Skin of body (tissue), 3 donors: ENCODE measurements at places on chromosomes 16 and 17. TPM values are rescaled to one million over a fixed set of nuclear protein-coding genes. Genes with fewer than 3 reads are reported as not detected.

Gene FBXW10B
- total RNA-seq, result 3.6 TPM

Gene SPATA22
- total RNA-seq, result 0.39 TPM

Gene KIF1C
- total RNA-seq, result 29.1 TPM

DNA sequence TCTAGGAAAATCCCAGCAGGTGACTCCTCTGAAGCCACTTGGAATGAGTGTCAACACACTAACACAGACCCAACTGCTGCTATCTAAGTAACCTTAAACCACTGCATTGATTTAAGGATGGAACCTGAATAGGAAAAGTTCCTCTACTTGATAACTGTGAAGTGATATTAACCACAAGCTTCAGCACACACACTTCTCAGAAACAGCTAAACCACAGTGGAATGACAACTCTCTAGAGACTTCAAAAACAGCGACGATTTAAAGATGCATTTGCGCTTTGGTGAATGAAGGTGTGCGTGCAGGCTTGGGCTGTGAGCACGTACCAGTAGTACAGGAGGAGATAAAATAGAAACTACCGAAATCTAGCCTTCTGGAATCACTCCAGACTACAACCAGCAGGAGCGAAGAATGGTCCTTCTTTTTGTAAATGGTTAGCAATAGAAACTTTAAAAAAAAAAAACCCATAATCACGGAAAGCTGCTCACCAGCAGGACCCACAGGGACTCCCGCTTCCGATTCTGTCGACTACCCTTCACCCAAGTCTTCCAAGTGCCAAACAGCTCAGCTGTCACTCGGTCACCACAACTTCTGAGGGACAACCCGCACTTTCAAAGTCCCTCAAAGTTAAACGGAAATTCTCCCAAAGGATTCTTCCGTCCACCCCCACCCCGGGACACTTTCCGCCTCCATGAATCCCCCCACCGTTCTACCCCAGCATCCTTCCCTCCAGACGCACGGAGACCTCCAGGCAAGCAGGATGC lies 137.7 kb upstream of the CORO6 start:
- DNase-seq, result peak; percentile 1

DNA sequence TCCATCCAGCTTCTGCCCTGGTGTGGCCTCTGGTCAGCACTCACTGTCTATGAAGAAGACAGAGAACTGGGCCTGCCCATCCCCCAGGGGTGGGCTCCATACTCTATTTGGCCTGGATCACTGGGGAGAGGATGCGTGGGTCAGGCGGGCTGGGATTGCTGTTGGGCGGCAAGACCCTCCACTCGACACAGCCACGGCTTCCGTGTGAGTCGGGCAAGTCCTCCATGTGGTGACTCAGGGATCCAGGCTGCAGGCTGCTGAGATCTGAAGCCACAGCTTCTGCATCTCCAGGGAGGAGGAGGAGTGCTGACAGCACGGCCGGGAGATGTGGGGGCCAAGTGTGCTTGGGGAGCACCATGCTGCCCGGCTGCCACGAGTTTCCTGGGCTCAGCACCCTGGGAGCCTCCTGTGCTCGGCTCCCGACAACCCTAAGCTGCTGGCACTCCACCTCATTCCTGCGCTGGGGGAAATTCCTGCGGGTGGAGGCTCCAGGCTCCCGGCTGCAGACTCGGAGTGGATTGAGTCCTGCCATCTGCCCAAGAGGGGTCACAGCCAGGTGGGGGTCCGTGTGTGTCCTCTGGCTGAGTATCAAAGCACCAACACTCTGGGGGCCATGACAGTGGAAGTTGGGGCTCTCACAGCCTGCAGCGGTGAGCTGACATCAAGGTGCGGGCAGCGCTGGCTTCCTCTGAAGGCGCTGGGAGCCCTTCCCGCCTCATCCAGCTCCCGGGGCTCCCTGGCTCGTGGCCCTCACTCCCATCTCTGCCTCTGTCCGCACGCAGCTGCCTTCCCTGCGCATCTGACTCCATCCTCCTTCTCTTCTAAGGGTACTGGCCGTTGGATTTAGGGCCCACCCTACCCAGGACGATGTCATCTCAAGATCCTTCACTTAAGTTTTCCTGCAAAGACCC lies 24.4 kb upstream of the CBFA2T3 start:
- DNase-seq, result no peak

Gene NOG
- total RNA-seq, result 3.6 TPM

Gene MYH3
- 1,094 TPM for total RNA-seq

DNA sequence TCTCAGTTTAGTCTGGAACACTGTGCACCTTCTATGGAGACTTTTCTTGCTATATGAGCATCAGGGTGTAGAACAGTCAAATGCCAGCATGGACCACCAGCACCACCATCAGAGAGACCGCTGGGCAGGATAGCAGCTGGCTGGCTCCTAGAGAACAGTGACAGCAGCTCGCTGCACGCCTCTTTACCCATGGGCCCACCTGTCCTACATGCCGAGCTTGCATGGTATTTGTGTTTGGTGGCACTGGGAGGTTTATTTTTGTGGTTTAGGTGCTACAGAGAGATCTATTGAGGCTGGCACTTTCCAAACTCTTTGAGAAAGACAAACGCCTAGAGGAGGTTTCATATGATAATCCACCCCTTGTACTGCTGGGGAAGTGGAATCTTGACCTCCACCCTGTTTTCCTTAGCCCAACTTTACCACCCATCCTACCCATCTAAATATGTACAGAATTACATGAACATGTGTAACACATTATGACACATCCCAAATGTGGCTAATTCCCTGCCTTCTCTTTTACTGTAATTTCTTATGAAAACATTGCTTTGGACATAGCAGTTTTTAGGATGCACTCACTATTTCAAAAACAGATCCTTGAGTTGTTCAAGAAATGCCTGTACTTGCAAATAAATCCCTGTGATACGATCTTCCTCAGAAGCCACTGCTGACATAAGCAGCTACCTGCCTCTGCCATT lies 46.3 kb downstream of the COG7 start:
- no peak for DNase-seq

Gene CLUH
- total RNA-seq, result 51.0 TPM

Gene CCDC57
- total RNA-seq, result 22.6 TPM

DNA sequence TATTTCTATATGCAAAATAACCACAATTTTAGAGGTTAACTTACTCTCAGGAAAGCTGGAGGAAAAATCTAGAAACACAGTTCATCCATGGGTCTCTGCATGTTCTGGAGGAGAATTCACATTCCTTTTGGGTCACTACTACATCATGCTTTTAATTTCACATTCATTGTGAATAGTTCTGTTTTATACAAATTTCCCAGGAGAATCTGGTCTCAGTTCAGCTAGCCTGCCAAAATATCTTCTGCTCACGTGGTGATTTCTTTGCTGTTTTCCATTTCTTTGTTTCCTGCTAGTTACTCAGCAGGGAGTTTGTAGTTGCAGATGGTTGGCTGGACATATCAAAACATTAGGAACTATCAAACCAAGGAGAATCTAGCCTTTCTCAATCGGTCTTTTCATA lies at the start of gene ABCA9:
ABCA9 (minus strand) TSS at position 106 of the 400 bp plus-strand sequence. CDS start 9,801 bp downstream, outside the sequence.
- peak; percentile 98 for DNase-seq

Gene SLFN13
- total RNA-seq, result 3.6 TPM

GRCh38 chr16:87956365-87957231 lies 5.4 kb downstream of the BANP start:
- peak; percentile 66 for DNase-seq

DNA sequence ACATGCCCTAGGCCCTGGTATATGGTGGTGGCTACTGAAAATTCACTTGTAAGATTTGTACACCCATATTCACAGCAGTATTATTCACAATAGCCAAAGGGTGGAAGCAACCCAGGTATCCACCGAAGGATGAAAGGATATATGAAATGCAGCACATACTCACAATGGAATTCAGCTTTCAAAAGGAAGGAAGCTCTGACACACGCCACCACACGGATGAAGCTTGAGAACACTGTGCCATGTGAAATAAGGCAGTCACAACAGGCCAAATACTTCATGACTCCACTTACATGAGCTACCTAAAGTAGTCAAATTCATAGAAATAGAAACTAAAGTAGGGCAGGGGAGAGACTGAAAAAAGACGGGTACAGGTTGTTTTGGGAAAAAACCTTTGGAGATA lies 2.9 kb downstream of the XPO6 start:
- no peak for DNase-seq

Gene NEUROD2
- not detected for total RNA-seq

DNA sequence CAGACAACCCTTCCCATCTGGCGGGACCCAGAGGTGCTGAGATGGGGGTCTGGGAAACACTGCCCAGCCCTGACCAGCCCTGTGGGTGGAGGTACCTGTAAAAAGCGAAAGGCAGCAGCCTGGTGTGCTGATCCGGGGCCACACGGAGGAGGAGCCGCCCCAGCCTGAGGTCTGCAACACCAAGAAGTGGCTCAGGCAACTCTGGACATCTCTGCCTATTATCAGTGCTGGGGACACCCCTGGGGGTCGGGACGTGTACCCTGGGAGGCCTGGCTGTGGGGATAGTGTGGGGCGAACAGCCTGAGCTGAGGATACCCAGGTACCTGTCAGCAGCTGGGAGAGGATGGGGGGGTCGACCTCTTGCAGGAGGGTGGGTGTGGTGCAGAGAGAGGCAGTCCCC lies 18.0 kb downstream of the ZNF276 start:
- DNase-seq, result no peak

DNA sequence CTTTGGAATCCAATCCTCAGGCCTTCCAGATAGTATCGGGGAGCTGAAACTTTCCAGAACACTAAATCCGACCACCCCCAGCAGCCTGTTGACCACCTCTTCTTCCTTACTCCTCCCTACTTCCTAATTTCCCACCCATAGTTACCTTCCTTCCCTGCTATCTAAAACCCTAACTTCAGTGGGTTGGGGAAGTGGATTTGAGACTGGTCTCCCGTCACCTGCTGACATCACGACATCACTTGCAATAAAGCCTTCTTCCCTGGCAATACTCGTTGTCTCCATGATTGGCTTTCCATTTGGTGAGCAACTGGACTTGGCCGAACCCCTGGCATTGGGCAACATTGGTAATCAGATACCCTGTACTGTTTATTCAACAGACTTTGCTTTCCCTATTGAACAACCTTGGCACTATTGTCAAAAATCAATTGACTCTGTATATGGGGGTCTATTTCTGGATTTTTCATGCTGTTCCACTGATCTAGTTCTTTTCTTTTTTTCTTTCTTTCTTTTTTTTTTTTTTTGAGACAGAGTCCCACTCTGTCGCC lies 11.8 kb upstream of the FOXK2 start:
- no peak for DNase-seq

- DNase-seq, result no peak
Measured at GRCh38 chr16:58948244-58948643, 214.1 kb upstream of the GOT2 start.

DNA sequence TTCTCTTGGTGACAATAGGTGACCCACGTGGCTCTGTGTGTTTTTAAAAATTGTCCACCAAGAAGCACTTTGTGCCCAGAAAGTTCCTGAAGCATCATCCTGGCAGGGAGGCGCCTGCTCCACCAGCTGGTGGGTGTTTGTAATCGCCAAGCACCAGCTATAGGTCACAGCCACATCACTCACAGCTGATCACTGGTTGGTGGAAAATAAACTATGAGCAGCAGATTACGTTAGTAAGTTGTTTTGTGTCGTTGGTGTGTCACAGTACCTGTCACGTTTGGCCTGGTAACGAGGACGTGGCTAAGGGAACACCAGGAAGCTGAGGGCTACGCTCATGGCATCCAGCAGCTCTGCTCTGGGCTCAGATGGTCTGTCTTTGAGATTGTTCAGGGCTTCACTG lies 10.1 kb downstream of the MRM3 start:
- no peak for DNase-seq

- DNase-seq, result no peak
Measured at GRCh38 chr16:5034167-5034523, 410 bp upstream of the NAGPA start.

- no peak for DNase-seq
Measured at GRCh38 chr17:78241277-78242023, 10.0 kb downstream of the TMEM235 start.

DNA sequence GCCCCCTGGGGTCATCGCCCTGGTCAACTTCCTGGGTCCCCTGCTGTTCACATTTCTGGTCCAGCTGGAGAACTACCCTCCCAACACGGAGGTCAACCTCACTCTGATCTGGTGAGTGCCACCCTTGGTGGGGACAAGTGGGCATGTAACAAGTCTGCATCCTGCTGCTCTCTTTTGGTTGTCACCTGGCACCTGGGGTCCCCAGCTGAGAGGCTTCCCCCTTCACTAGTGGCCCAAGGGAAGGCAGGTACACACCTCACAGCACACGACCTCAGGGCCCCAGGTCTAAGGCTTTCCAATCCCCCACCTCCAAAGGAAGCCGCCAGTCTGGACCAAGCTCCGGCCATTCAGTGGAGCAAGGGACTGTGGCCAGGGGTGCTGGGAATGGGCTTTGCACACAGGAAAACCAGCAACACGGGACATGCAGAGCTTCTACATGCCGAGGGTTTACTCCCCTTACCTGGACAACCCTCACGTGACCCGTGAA lies 4.4 kb downstream of the TMC8 start:
- DNase-seq, result no peak

Gene HEATR9
- not detected for total RNA-seq

- DNase-seq, result no peak
Measured at GRCh38 chr16:68902969-68903345, 59.6 kb downstream of the TANGO6 start.

DNA sequence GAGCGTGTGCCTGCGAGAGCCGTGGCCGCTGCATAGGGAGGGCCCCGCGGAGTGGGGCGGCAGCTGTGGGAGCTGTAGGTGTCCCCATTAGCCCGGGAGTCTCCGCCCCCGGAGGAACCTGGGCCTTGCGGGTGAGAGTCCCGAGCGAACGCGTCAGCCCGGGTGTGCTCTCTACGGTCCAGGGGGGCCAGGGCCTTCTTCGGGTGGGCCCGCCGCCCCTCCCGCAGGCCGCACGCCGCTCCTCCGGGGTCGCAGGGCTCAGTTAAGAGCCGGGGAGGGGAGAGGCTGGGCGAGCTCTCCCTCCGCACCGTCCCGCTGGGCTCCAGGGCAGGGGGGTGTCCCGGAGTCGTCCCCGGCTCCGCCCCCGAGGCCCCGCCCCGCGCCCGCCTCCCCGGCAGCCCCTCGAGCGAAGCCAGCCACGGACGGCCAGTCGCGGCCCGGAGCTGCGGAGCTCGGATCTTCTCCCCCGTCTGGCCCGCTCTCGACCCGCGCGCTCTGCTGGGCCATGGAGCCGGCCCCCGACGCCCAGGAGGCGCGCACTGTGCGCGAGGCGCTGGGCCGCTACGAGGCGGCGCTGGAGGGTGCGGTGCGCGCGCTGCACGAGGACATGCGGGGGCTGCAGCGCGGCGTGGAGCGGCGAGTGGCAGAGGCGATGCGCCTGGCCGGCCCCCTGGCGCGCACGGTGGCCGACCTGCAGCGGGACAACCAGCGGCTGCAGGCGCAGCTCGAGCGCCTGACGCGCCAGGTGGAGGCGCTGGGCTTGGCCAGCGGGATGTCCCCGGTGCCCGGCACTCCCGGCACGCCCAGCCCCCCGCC lies at the start of gene SMTNL2:
SMTNL2 (plus strand) TSS at position 429 of the 816 bp plus-strand sequence; CDS start at position 506, 77 bp downstream.
- DNase-seq, result no peak

Gene PCGF2
- 5.5 TPM for total RNA-seq

Gene DGKE
- total RNA-seq, result 9.4 TPM

Gene RILP
- 8.1 TPM for total RNA-seq

DNA sequence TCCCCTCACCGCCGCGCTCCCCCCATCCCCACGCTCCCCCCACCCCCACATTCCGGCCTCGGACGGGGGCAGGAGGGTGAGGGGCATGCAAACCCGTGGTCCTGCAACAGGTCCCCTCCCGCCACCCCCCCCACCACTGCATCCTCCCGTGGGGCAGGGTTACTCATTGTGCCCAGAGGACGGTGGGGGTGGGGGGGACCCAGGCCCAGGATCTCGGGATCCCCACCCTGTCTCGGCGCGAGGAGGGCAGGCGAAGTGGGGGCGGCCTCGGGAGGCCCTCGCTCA lies 8.5 kb downstream of the SLC22A31 start:
- DNase-seq, result no peak

- DNase-seq, result peak; percentile 43
Measured at GRCh38 chr17:29572691-29573557, 4.4 kb downstream of the TP53I13 start.

Gene NOTUM
- 1.7 TPM for total RNA-seq
